Gastrocnemius medialis (tissue), 4 donors: ENCODE measurements at places on chromosomes 5 and 9. TPM values are rescaled to one million over a fixed set of nuclear protein-coding genes. Genes with fewer than 3 reads are reported as not detected.

Gene GCNT4
- total RNA-seq, result 1.1 TPM

Gene OSMR
- 7.4 TPM for total RNA-seq

GRCh38 chr9:96383165-96383942 is at the start of gene SLC35D2:
TSS of gene SLC35D2 (minus strand) at chr9:96383711. CDS start at chr9:96383634, 77 bp downstream.
- no peaks in the 10 kb centered on the region for H3K36me3 ChIP-seq
- peak; percentile 22 for DNase-seq
- H3K27me3 ChIP-seq, result no peaks in the 10 kb centered on the region
- H3K27ac ChIP-seq, result peak within 1 kb of the TSS; percentile 68
- peaks cover 3% of the 10 kb centered on the region for H3K4me1 ChIP-seq

DNA sequence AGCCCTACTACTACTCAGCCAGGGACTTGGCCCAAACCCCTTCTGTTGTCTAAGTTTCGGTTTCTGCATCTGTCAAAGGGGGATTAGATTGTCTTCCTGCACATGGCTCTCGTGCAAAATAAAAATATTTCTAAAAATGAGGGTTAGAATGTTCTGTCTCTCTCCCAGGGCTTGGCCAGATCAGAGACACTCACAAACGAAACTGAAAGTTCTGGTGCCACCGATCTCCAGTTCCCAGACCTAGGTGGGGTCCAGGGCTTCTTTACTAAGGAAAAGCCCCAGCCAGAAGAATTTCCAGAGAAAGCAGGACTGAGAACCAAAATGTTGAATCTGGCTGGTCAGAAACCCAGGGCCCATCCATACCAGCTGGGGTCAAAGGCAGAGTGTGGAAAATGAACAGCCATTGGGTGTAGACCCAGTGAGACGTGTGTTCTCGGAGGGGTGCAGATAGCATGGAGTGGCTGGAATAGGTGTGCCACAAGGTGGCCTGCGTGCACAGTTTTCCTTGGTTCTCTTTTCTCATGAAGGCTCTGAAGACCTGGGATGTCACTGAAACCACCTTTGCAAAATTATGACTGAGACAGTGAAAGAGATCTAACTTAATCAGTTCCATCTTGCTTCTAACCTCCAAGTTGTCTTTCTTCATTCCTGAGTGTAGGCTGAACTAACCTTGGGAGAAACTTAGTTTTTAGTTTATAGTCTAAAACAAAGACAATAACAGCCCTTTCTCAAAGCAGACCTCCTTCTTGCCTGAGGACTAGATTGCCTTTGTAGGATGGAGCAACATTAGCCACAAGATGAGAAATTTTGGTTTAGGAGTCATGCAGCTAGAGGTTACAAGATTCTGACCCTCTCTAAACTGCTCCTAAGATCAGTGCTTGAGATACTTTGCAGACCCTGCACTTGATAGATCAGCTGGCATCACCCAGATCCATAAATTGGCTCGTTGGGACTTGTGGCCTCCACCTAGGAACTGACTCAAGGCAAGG is 2.3 kb upstream of the SLC23A1 start:
- H3K4me3 ChIP-seq, result peak overlapping the region; percentile 34
- no peaks in the 10 kb centered on the region for H3K36me3 ChIP-seq
- H3K27me3 ChIP-seq, result no peaks in the 10 kb centered on the region
- H3K4me1 ChIP-seq, result peaks cover 26% of the 10 kb centered on the region

DNA sequence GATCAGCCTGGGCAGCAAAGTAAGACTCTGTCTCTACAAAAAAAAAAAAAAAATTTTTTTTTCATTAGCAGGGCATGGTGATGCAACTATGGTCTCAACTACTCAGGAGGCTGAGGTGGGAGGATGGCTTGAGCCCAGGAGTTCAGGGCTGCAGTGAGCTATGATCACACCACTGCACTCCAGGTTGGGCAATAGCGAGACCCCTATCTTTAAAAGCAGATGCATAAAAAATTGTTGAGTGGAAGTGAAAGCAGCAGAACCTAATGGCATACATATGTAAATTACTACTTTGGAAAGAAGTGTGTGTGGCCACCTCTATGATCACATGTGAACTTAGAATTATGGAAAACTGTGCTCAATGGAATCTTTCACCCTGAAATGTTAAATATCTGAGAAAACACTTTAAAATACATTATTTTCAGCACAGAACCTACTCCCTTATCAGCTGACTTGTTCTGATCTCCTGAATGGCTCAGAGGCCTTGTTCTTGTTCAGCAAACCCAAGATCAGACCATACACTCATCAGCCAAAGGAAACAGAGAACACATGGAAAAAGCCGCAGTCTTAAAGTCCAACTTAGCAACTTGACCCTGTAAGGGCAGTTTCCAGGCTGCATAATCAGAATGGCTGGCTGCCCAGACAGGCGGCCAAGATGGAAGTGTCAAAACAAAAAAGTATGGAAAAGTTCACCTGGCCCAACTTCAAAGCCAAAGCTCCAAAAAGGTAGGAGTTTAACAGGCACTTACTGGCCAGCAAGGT is 56.5 kb downstream of the SIL1 start:
- no peaks in the 10 kb centered on the region for H3K36me3 ChIP-seq
- H3K27me3 ChIP-seq, result no peaks in the 10 kb centered on the region
- H3K27ac ChIP-seq, result peak overlapping the region; percentile 85
- H3K4me3 ChIP-seq, result no peak overlapping the region

DNA sequence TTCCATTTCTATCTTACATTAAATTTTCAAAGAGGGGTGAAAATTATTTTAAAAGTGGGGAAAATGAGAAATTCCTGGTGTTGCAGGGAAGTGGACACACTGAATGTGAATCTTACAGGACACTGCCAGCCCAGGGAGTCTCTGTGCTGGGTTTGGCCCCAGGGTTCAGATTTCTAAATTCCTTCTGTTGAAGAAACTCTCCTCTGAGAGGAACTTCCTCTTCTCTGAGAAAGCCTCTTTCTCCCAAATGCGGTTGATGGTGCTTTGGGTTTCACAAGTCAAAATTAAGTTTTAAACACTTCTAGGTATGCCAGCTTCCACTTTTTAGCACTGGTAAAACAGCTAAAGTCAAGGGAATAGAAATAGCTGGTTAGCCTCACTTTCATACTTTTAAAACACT is 317.9 kb upstream of the ITGA1 start:
- no peaks in the 10 kb centered on the region for H3K27me3 ChIP-seq
- no peak overlapping the region for H3K27ac ChIP-seq
- H3K4me3 ChIP-seq, result no peak overlapping the region
- H3K4me1 ChIP-seq, result no peaks in the 10 kb centered on the region
- no peak for DNase-seq
